Neural progenitor cell (in vitro differentiated cells): ENCODE measurements at places on chromosomes 2 and 18.

DNA sequence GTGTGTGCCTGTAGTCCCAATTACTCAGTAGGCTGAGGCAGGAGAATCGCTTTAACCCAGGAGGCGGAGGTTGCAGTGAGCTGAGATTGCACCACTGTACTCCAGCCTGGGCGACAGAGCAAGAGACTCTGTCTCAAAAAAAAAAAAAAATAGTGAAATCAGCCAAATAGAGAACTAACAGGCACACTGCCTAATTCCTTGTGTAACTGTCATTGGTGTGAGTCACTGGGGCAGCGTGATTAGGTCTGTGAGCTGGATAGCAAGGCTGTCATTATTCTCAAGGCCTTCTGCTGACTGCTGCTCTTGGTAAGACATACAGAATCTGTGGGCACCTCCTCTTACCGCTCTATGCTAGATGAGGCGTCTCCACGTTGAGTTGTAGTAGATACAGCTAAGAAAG is 270.3 kb downstream of the NEDD4L start:
- no peak overlapping the region for H3K4me3 ChIP-seq
- H3K27ac ChIP-seq, result no peak overlapping the region
- DNase-seq, result no peak
- no peaks in the 10 kb centered on the region for H3K27me3 ChIP-seq

DNA sequence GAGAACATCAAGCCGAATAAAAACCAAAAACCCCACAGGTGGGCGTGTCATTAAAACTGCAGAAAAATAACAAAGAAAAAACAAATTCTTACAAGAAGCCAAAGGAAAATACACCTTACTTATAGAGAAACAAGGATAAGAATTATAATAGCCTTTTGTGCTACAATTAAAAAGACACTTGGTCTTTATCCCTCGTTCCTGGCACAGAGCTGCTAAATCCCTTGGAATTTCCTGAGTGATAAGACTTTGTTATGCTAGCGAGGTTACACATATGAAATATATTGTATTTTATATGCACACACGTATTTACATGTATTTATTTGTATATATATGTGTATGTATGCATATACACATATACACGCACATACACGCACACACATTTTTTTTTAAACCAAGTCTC is 325.3 kb upstream of the TFPI start:
- no peaks in the 10 kb centered on the region for H3K27me3 ChIP-seq
- no peaks in the 10 kb centered on the region for H3K36me3 ChIP-seq
- H3K4me3 ChIP-seq, result no peak overlapping the region
- H3K27ac ChIP-seq, result no peak overlapping the region

- no peak overlapping the region for H3K27ac ChIP-seq
- no peaks in the 10 kb centered on the region for H3K36me3 ChIP-seq
- no peaks in the 10 kb centered on the region for H3K27me3 ChIP-seq
- H3K4me1 ChIP-seq, result no peaks in the 10 kb centered on the region
Observed at GRCh38 chr2:187393211-187393610, 54.8 kb downstream of the CALCRL start.

DNA sequence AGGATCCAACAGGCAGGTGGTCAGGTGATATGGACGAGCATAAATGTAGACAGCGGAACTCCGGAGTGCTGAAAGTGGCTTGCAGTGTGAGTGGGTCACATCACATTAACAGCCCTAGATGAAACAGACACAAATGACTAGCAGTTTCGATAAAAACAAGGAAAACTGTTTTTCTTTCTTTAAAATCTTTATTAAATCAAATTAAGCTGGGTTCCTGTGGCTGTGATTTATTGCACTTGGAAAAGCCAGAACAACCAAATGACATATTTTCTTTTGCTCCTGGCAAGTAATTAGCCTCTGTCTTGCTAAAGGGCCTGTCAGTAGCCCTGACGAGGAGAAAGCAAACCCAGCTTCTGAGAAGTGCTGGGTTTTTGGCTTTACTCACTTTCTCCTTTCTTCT is 152.9 kb upstream of the DDX18 start:
- no peaks in the 10 kb centered on the region for H3K27me3 ChIP-seq
- no peak overlapping the region for H3K27ac ChIP-seq
- no peak for DNase-seq
- H3K4me1 ChIP-seq, result peaks cover 8% of the 10 kb centered on the region

DNA sequence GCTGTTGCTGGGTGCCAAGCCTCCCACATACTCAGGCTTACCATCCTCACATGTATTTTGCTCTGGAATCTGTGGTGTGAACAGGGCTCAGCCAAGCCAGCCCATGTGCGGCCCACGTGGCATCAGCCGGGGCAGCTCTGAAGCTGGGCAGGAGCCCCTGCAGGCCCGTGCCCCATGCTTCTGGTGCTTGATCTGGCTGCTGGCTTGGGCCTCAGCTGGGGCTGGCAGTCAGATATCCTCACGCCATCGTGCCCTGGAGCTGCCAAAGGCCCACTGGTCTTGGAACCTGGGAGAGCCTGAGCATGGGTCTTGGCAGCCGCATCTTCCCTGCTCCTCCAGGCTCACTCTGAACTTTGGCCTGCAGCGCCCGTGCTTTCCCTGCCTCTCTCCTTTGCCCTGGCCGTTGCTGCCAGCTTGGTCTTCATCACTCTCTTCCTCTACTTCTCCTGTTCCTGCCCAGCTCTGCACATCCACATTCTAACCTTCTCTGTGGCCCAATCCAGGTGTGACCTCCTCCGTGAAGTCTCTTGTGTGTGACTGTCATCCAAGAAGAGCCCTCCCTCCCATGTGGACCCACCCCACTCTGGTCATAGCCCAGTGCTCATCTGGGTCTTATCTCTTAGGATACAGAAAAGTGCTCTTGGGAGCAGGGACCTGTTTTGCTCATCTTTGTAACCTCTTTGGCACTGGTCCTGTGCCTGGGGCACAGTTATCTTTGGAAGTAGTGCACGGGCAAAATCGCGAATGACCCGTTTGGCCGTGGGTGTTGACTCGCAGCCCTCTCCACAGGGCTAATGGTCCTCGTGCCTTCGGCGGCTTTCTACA is 116.1 kb downstream of the RNF144A start:
- no peak overlapping the region for H3K4me3 ChIP-seq
- DNase-seq, result no peak
- H3K36me3 ChIP-seq, result no peaks in the 10 kb centered on the region
- H3K4me1 ChIP-seq, result no peaks in the 10 kb centered on the region

- H3K27me3 ChIP-seq, result no peaks in the 10 kb centered on the region
- no peak overlapping the region for H3K27ac ChIP-seq
- no peak overlapping the region for H3K4me3 ChIP-seq
- DNase-seq, result no peak
Observed at GRCh38 chr2:71714601-71715240, 261.4 kb downstream of the DYSF start.

- H3K4me1 ChIP-seq, result peaks cover 36% of the 10 kb centered on the region
- H3K4me3 ChIP-seq, result no peak overlapping the region
- H3K27ac ChIP-seq, result no peak overlapping the region
- no peaks in the 10 kb centered on the region for H3K27me3 ChIP-seq
- peak; percentile 13 for DNase-seq
Observed at GRCh38 chr18:32867936-32868335, 95.1 kb upstream of the KLHL14 start.

DNA sequence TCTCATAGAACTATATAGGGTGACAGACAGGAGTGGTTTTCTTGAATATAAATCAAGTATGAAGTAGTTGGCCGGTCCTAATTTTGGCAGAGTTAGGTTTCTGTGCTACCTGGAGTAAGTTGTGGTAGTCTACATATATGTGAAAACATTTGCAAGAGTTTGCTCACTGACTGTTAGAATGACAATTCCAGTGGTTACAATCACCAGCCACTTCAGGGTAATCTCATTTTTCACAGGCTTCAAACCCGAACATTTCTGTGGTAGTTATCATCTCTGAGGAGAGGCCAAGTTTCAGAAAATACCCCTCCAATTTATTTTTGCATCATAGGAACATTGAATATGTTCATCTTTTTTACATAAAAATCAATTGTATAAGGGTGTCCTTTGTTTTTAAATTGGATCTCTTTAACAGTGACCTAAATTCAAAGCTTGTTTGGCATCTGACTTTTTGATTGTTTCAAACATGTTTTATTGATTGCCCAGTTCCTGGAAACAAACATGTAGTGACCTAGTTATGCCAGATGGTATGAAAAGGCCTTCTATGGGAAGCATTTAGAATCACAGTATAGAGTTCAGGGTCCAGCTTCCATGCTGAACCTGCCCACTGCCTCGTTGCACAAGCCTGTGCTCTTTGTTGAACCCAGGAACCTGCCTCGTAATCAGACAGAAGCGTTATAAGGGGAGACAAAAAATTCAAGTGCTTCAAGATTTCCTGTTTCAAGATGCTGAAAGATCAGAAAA is 250.6 kb downstream of the LTBP1 start:
- H3K4me3 ChIP-seq, result no peak overlapping the region
- no peaks in the 10 kb centered on the region for H3K36me3 ChIP-seq
- no peak overlapping the region for H3K27ac ChIP-seq
- DNase-seq, result no peak

DNA sequence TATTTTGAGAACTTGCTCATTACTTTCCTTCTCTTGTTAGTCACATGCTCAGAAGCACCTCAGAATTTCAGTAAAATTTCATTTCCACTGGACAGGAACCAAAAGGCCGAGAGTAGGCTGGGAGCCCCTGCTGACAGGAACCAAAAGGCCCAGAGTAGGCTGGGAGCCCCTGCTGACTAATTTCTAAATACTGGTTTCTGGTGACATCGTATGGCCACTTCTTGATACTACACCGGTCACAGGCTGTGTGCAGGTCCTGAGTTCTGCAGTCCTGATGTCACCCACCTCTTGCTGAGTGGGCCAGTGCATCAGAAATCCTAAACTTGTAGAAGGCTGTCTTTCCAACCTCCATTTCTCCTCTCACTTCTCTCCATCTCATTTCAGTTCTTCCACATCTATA is 17.7 kb upstream of the EN1 start:
- H3K4me1 ChIP-seq, result no peaks in the 10 kb centered on the region
- peaks cover 66% of the 10 kb centered on the region for H3K27me3 ChIP-seq
- no peak overlapping the region for H3K4me3 ChIP-seq
- H3K36me3 ChIP-seq, result no peaks in the 10 kb centered on the region
- no peak overlapping the region for H3K27ac ChIP-seq
- peak; percentile 69 for DNase-seq

DNA sequence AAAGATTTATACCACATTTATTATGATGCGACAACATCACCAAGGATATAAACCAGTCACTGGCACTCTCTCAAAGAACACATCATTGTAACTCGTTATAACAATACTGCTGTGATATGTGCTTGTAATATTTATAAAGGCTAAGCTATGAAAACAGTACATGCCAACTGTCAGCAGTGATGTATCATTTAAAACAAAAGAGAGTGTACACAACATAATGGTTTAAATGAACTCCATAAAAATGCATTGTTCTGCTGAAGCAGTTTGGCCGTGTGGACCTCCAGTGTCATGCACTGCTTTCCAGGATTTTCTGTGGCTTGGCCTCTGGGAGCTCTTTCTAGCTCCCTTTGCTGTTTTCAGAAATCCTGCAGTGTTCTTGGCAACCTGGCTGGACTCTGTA is 215.6 kb downstream of the MTX2 start:
- no peak overlapping the region for H3K27ac ChIP-seq
- peaks cover 30% of the 10 kb centered on the region for H3K27me3 ChIP-seq
- no peaks in the 10 kb centered on the region for H3K4me1 ChIP-seq
- DNase-seq, result no peak
- H3K36me3 ChIP-seq, result no peaks in the 10 kb centered on the region

DNA sequence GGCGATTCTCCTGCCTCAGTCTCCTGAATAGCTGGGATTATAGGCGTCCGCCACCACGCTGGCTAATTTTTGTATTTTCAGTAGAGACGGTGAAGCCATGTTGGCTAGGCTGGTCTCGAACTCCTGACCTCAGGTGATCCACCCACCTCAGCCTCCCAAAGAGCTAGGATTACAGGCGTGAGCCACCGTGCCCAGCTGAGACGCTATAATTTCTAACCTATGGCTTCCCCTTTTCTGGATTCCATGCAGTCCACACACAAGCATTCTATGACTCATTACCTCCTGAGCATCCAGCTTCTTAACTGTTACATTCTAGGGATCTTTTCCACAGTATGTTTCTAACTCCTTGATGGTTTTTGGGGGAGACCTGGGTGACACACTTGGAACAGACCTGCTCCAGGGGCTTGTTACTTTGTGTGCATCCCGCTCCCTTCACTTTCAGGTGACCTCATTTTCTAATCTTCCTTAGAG is 11.8 kb upstream of the KCMF1 start:
- peak overlapping the region; percentile 100 for H3K27ac ChIP-seq
- H3K36me3 ChIP-seq, result no peaks in the 10 kb centered on the region
- H3K4me3 ChIP-seq, result no peak overlapping the region
- H3K4me1 ChIP-seq, result peaks cover 43% of the 10 kb centered on the region
- no peaks in the 10 kb centered on the region for H3K27me3 ChIP-seq

DNA sequence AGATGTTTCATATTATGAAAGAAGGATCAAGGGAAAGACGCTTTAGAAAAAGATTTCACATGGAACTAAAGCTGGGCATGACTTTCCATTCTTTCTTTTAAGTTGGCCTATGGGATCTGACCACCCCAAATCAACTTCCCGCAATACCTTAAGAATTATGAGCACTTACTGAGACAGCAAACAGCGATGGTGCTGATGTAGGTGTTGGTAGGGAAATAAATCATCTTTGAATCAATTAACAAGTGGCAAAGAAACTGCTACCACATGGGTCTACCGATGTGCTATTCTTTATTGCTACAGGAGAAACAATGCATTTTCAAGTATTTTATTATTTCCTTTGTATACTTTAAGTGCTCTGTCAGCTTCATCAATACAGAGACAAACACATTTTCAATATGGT is 239.6 kb downstream of the PIEZO2 start:
- no peaks in the 10 kb centered on the region for H3K4me1 ChIP-seq
- H3K27me3 ChIP-seq, result no peaks in the 10 kb centered on the region
- no peaks in the 10 kb centered on the region for H3K36me3 ChIP-seq
- no peak overlapping the region for H3K4me3 ChIP-seq
- no peak for DNase-seq

DNA sequence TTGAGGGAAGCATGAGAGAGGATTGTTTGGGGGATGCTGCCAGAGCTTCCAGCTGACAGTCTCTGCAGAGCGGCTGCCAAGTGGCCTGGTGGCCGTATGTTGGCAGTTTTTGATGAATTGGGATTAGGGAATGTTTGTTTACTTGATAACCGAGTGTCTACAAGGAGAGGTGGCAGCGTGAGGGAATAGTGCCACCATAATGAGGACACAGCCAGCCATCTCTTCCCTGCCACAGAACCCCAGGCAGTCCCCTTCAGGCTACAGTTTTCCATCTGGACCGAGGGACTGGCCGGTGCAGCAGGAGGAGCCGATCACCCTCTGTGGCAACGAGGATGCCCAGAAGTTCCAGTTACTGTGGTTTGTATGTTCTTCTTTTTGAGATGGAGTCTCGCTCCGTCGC is 55.2 kb downstream of the TRAPPC12 start:
- no peaks in the 10 kb centered on the region for H3K36me3 ChIP-seq
- DNase-seq, result no peak
- H3K4me3 ChIP-seq, result no peak overlapping the region
- H3K4me1 ChIP-seq, result no peaks in the 10 kb centered on the region
- H3K27me3 ChIP-seq, result no peaks in the 10 kb centered on the region

DNA sequence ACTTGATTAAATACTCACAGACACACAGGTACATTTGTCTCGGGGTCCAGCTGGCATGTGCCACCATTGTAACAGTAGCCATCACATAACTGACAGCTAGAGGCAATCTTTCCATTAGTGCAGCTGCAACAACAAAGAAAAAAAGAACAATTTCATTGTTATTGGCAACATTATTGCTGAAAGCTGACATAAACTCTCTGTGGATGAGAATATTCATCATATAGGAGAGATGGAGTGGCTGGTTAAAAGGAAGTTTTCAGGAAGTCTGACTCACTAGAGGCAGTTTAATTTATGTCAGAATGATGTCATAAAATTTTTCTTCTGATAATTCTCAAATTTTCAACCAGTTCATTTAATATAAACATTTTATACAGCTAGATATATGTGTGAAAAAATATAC is 1490.0 kb upstream of the NXPH2 start:
- no peak for DNase-seq
- no peaks in the 10 kb centered on the region for H3K36me3 ChIP-seq
- H3K4me3 ChIP-seq, result no peak overlapping the region
- H3K27me3 ChIP-seq, result no peaks in the 10 kb centered on the region
